ENCODE measurements at places on chromosomes 5 and 9.

DNA sequence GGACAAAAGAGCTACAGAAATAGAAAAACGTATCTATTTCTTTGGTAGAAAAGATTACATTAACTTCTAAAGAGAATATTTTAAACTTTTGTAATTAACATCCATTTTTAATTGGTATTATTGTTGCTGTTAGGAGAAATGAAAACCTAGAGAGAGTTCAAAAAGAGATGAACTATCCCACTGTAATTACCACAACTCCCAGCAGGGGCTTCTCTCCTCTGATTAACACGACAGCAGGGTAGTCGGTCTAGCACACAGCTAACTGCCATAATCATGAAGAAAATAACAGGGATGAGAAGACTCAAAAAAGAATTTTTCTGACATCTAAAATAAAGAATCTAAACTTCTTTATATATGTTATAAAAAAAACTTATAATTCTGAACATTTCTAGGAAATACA, 86.2 kb upstream of the CDH9 start:
- DNase-seq = no peak

DNA sequence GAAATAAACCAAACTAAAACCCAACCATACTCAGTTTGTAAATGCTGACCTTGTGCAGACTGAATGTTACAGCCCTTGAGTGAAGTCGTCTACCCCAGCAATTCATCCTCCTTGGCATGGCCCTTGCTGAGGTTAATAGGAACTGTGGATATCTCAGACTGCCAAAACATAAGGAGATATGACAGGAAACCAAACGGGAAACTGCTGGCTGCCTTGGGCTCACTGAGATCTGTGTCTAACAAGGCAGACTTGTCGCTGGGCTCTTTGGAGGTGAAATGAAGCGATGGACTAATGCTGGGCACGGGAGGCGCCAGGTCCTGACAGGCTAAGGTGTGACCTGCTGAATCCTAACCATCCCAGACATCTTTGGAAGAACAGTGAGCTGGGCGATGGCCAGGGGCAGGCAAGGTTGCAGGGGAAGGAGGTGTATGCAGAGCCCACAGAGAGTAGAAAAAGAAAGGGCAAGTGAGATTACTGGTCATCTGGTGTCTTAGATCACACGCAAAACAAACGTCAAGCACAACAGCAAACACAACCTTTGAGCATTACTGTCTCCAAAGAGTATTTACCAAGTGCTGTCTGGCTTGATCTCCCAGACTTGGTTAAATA, 44.6 kb upstream of the ALDH1A1 start:
- DNase-seq = no peak

- DNase-seq = no peak
These were observed 335.9 kb downstream of the SEMA5A start for GRCh38 chr5:9209846-9210492.

- no peak for DNase-seq
These were observed 201.2 kb downstream of the ADCY2 start for GRCh38 chr5:7597059-7597642.

DNA sequence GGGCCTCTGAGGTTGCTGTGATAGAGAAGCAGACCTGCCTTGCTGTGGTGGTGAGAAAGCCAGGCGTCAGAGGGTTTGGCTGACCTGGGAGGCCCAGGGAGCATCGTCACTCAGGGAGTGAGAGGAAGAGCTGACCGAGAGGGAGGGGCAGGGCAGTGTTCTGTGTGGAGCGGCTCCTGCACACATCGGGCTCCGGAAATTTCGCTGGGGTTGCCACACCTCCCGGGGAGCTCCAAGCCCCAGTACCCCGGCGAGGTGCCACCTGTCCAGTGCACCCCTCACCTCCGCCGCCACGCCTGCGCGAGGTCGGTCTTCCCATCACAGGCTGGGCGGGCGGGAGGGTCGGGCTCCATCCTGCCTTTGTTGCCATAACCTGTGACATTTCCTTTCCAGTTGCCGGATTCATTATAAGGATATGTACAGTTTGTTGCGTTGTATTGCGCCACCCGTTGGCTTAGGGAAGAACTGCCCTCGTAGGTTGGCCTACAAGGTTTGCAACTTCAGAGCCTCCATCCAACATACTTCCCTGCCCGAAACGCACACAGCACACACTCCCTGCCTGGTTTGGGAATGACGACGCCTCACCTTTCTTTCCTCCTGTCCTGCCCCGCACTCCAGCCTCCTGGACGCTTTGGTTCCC, 223.2 kb downstream of the CACNA1B start:
- DNase-seq = no peak

DNA sequence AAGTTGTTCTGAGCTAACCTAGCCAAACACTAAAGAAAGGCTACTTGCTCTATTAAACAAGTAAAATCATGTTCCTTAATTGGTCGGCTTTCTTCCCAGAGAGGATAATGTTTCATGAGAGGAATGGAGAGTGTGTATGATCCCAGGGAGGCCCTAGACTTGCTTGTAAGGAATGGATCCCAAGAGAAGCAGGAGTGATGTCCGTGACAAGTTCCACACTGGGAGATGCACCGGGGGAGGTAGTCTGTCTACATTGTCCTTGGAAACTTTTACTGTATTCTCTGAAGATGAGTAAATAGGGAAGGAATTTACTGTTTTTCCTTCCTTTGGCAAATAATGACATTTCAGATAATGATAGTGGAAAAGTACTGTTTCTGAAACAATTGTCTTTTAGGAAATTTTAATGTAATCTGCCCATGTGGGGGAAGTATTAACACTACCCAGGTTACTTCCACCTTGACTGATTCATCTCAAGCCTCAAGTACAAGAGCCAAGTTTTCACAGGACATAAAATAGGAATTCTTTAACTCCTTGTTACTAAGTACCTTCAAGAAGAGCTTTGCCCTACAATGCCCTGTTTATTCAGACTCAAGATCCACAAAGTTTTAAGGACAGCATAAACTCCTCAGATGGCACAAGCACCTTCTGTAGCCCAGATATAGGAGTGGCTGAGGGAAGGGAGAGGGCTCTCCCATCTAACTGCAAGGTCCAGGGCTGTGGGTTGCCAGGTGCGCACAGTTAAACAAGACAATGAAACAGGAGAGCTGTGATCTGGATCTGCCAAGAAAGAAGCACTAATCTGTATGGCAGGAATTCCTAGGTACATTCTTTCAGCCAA, 152.1 kb downstream of the GNA14 start:
- DNase-seq = no peak

DNA sequence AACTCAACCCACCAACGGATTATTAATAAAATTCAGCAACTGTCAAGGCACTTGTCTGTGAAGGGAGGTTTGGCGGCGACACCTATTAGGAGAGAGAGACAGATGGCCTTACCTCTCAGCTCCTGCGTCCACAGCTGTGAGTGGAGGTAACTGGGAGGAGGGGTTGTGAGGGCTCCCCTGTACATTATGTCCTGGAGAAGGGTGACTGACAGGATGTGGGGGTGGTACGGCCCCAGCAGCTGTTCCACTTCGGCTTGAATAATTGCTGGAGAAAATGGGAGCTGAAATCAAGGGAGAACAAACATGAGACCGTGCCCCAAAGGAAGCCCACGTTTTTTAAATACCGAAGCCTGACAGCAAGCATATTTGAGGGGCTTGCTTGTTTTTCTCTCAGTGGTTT, 353.5 kb upstream of the RFX3 start:
- DNase-seq = no peak

GRCh38 chr5:62152394-62153087, 153.5 kb upstream of the KIF2A start:
- DNase-seq = no peak

- no peak for DNase-seq
These were observed 277.6 kb upstream of the TRPC7 start for GRCh38 chr5:136642976-136643375.

- DNase-seq = no peak
These were observed 53.7 kb upstream of the ANKH start for GRCh38 chr5:14925326-14925725.

DNA sequence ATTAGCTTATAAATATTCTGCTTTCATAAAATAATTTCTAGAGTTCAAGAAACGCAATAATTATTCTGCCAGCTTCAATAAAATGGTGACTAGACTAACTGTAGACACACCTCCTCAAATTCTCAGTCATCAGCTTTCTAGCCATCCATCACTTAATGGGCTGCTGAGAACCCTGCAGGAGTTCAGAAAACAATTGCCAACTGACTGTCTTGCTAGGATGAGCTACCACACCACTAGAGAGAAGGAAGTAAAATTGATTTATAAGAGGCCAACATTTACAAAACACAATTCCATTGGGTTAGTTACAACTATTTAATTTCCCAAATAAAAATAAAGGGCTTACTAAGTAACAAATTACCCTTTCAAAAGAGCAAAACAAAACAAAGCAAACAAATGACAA, 126.5 kb upstream of the PAPPA start:
- DNase-seq = no peak

GRCh38 chr5:147860641-147861025, 17.9 kb upstream of the SCGB3A2 start:
- no peak for DNase-seq

DNA sequence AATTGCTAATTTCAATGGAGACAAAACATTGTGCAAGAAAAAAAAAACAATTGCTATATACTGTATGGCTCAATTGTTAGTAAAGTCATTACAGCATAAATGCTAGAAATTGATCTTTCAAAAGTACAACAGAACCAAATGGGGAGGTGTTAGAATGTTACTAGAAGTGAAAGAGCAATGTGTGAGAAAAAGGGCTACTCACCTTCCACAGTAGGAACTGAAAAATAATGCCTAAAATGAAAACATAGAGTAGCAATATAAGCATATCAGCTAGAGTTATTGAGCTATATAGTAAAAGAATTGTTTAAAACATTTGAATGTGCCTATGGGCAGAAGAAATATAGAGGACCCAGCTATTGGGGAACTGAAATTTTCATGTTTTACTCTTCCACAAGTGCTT, 10.9 kb upstream of the RXFP3 start:
- DNase-seq = no peak

- no peak for DNase-seq
These were observed 106.4 kb upstream of the ELL2 start for GRCh38 chr5:96067894-96068614.

- DNase-seq = no peak
These were observed 134.0 kb downstream of the SNX18 start for GRCh38 chr5:54651482-54652076.

DNA sequence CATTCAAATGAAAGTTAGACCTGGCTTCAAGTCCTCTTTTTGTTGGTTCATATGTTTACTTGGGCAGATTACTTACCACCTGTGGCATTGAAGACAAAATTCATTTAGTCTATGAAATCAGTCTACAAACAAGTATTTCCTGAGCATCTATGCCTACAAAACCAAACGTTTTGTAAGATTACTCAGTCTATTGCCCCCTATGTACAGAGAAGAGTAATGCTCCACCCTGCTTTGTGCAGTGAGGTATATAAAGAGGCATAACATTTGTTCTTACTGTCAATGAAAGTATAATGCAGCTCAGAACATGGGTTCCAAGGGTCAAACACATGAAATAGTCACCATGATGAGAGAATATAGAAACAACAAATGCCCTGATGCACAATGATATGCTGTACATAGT, 580.7 kb downstream of the KIF4B start:
- DNase-seq = no peak

GRCh38 chr5:90267646-90268045, 141.9 kb downstream of the CETN3 start:
- no peak for DNase-seq
